Endothelial cell of umbilical vein (primary cell): ENCODE measurements at places on chromosomes 3 and 15. TPM values are rescaled to one million over a fixed set of nuclear protein-coding genes. Genes with fewer than 3 reads are reported as not detected.

Gene HHATL
- not detected in 2 replicates for total RNA-seq

Gene ERC2
- total RNA-seq: 15.5 and 17.8 TPM in 2 replicates

Gene SH2D7
- total RNA-seq: not detected in 2 replicates

Gene IL17RD
- total RNA-seq: 0.93 and 0.97 TPM in 2 replicates

Gene AGTR1
- not detected in 2 replicates for total RNA-seq

Gene SPINT1
- total RNA-seq: 3.6 and 4.2 TPM in 2 replicates

Gene ITIH1
- total RNA-seq: not detected in 2 replicates

Gene FRMD5
- total RNA-seq: 16.7 and 18.2 TPM in 2 replicates

DNA sequence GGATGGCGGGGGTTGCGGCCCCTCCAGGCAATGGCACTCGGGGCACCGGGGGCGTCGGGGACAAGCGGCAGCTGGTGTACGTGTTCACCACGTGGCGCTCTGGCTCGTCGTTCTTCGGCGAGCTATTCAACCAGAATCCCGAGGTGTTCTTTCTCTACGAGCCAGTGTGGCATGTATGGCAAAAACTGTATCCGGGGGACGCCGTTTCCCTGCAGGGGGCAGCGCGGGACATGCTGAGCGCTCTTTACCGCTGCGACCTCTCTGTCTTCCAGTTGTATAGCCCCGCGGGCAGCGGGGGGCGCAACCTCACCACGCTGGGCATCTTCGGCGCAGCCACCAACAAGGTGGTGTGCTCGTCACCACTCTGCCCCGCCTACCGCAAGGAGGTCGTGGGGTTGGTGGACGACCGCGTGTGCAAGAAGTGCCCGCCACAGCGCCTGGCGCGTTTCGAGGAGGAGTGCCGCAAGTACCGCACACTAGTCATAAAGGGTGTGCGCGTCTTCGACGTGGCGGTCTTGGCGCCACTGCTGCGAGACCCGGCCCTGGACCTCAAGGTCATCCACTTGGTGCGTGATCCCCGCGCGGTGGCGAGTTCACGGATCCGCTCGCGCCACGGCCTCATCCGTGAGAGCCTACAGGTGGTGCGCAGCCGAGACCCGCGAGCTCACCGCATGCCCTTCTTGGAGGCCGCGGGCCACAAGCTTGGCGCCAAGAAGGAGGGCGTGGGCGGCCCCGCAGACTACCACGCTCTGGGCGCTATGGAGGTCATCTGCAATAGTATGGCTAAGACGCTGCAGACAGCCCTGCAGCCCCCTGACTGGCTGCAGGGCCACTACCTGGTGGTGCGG lies 1.9 kb downstream of the CHST2 start:
- DNase-seq: peak; percentile 53
- no peak overlapping the region for H3K27ac ChIP-seq
- H3K4me1 ChIP-seq: peaks cover 5% of the 10 kb centered on the region
- no peaks in the 10 kb centered on the region for H3K27me3 ChIP-seq
- H3K4me3 ChIP-seq: peak overlapping the region; percentile 48

DNA sequence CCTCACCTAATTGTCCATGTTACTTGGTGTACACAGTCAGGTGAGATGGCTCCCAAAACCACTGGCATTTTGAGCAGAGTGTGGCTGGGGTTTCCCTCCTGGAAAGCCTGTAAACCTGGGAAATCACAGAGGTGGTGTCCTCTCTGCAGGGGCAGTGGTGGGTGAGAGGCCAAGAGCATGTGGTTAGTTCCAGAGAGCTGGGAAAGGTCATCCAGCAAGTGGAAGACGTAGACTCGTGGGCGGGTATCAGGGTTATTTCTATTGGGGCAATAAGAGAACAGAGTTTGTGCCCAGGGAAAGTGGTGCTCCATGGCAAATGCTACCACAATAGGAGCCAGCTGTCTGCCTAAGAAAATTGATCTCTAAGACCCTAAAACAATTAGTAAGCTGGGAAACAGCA lies 44.6 kb upstream of the LIMD1 start:
- H3K4me1 ChIP-seq: peaks cover 35% of the 10 kb centered on the region
- no peaks in the 10 kb centered on the region for H3K27me3 ChIP-seq
- H3K4me3 ChIP-seq: no peak overlapping the region
- no peak overlapping the region for H3K27ac ChIP-seq
- H3K36me3 ChIP-seq: no peaks in the 10 kb centered on the region

GRCh38 chr3:194908972-194909371 lies 223.3 kb downstream of the FAM43A start:
- H3K4me1 ChIP-seq: peaks cover 16% of the 10 kb centered on the region
- no peak overlapping the region for H3K4me3 ChIP-seq
- H3K27me3 ChIP-seq: no peaks in the 10 kb centered on the region
- no peaks in the 10 kb centered on the region for H3K36me3 ChIP-seq

DNA sequence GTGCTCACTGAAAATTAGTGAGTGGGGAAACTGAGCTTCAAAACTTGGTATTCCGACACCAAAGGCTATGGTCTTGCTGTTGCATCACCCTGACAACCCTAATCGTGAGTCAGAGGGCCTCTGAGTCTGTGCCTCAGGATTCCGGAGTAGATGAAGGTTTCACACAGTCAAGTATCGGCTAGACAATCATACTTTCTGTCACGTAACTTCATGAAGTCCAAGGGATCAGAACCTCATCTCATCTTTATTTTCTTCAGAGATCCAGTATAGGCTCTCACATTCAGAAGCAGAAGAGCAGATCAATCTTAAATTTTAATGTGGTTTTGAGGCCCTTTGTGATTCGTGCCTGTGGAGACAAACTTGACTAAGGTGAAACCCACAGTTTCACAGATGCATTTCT lies 26.1 kb upstream of the NECTIN3 start:
- no peak overlapping the region for H3K4me3 ChIP-seq
- H3K36me3 ChIP-seq: no peaks in the 10 kb centered on the region
- DNase-seq: no peak
- no peaks in the 10 kb centered on the region for H3K4me1 ChIP-seq
- H3K27ac ChIP-seq: no peak overlapping the region

- H3K27ac ChIP-seq: no peak overlapping the region
- no peak overlapping the region for H3K4me3 ChIP-seq
- no peaks in the 10 kb centered on the region for H3K27me3 ChIP-seq
- DNase-seq: peak; percentile 69
- H3K4me1 ChIP-seq: peaks cover 23% of the 10 kb centered on the region
Observed at GRCh38 chr3:70776081-70776480, 463.6 kb upstream of the MDFIC2 start.

- H3K27me3 ChIP-seq: no peaks in the 10 kb centered on the region
- peaks cover 2% of the 10 kb centered on the region for H3K4me1 ChIP-seq
- no peak overlapping the region for H3K4me3 ChIP-seq
- no peak for DNase-seq
- no peaks in the 10 kb centered on the region for H3K36me3 ChIP-seq
Observed at GRCh38 chr3:177426878-177427495, 229.7 kb upstream of the TBL1XR1 start.

DNA sequence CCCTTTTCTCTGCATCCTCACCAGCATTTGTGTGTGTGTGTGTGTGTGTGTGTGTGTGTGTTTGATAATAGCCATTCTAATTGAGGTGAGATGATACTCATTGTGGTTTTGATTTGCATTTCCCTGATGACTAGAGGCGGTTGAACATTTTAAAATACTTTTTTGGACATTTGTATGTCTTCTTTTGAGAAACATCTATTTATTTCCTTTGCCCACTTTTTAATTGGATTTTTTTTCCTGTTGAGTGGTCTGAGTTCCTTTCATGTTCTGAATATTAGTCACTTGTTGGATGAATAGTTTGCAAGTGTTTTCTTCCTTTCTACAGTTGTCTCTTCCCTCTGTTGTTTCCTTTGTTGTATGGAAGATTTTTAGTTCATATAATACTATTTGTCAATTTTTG lies 54.3 kb upstream of the THSD4 start:
- H3K4me3 ChIP-seq: no peak overlapping the region
- no peak overlapping the region for H3K27ac ChIP-seq
- no peaks in the 10 kb centered on the region for H3K4me1 ChIP-seq

DNA sequence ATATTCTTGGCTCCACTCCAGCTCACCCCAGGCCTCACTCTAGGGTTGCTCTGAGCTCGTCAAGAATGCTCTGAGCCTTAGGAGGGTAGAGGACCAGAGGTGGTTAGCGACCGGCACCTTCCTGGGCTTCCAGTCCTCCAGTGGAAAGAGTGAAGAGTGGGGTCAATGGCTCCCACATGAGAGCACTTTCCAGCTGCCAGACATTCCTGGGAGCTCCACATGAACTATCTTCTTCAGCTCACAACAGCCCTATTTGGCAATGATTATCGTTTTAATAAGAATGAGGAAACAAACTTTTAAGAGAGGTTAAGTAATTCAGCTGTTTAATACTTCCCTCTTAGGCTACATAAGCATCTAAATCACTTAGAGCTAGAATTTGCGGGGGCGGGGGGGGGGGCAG lies 139.3 kb downstream of the STT3B start:
- no peak overlapping the region for H3K4me3 ChIP-seq
- H3K27me3 ChIP-seq: no peaks in the 10 kb centered on the region
- peaks cover 16% of the 10 kb centered on the region for H3K4me1 ChIP-seq
- H3K27ac ChIP-seq: no peak overlapping the region

DNA sequence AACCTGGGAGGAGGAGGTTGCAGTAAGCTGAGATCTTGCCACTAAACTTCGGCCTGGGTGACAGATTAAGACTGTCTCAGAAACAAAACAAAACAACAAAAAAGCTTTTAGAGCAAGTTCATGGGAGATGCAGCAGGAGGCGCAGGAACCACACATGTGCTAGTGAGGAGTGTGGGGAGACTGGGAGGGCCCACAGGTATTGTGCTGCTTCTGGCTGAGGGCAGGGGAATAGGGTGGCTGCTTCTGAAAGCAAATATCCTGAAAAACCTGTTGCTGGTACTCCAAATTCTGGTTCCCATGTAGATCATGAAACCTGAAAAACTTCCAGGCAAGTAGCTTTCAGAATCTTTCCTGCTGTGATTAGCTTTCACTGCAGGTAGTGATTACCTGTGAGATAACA lies 22.1 kb downstream of the TYRO3 start:
- H3K4me1 ChIP-seq: peaks cover 9% of the 10 kb centered on the region
- no peaks in the 10 kb centered on the region for H3K27me3 ChIP-seq
- no peak for DNase-seq
- H3K36me3 ChIP-seq: no peaks in the 10 kb centered on the region
- no peak overlapping the region for H3K4me3 ChIP-seq

DNA sequence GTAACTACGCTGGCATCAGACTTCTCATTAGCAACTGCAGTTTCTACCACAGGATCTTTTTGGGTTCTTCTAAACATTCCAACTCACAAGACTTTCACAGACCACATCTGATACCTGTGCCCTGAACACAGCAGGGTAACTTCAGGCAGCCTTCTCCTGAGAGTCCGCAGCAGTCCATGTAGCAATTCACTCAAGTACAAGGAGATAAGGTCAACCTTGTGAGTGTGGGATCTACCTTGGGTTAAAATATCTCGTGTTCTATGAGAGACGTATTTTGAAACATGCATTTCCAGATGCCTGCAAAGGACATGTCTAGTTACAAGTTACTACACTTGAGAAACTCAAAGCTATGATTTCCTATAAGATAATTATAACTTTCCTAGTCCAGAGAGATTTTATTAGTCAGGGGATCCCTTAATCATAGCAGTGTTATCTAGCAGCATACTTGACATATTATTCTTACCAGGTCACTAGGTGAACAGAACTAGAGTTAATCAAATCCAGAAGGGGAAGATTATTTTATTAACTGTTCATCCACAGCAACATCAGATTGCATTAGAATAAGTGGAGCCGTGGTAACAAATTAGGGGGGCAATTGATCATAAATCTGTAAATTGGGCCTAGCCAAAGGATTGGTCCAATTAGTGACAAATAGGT lies 66.4 kb downstream of the ASTE1 start:
- peaks cover 2% of the 10 kb centered on the region for H3K36me3 ChIP-seq
- no peak for DNase-seq
- peaks cover 5% of the 10 kb centered on the region for H3K4me1 ChIP-seq
- H3K4me3 ChIP-seq: no peak overlapping the region

DNA sequence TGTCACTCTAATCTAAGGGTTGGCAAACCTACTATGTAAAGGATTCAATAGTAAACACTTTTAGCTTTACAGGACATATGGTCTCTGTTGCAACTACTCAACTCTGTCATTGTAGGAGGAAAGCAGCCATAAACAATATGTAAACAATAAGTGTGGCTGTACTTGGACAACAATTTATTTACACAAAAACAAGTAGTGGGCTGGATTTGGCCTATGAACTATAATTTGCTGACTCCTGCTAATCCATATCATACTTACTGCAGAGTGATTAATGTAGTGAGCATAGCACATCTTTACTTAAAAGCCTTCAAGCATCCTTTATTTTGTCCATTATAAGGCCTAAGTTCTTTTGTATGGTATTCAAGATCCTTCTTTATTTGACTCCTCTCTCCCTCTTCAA lies 441.9 kb downstream of the ZIC1 start:
- no peak for DNase-seq
- H3K4me3 ChIP-seq: no peak overlapping the region

GRCh38 chr15:60616147-60616546 lies 137.2 kb upstream of the ICE2 start:
- no peaks in the 10 kb centered on the region for H3K36me3 ChIP-seq
- H3K4me3 ChIP-seq: no peak overlapping the region
- H3K27ac ChIP-seq: no peak overlapping the region
- peaks cover 25% of the 10 kb centered on the region for H3K4me1 ChIP-seq
- no peak for DNase-seq
